Left cardiac atrium (tissue), 4 donors: ENCODE measurements at places on chromosomes 4 and X. TPM values are rescaled to one million over a fixed set of nuclear protein-coding genes. Genes with fewer than 3 reads are reported as not detected.

DNA sequence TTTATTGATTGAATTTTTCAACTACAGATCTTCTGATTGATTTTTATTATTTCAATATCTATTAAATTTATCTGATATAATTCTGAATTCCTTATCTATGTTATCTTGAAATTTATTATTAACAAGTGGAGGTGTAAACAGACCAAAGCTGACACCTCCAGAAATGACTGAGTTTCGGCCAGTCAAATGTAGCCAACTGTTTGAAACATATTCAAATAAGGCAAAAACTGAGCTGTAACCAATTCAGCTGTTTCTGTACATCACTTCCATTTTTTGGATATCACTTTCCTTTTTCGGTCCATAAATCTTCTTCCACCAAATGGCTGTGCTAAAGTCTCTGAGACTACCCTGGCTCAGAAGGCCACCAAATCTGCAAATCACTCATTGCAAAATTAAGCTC, 2127.3 kb upstream of the AGA start:
- DNase-seq: no peak

- no peak for DNase-seq
Measured at GRCh38 chr4:95546866-95547714, 1.7 kb downstream of the UNC5C start.

GRCh38 chrX:70755850-70756249, 152.7 kb downstream of the TEX11 start:
- DNase-seq: no peak

- no peak for DNase-seq
Measured at GRCh38 chr4:15890246-15890829, 48.2 kb downstream of the FGFBP1 start.

- no peak for DNase-seq
Measured at GRCh38 chr4:7769396-7770223, 170.1 kb downstream of the AFAP1 start.

- no peak for DNase-seq
Measured at GRCh38 chrX:113962343-113962742, 621.5 kb upstream of the HTR2C start.

GRCh38 chrX:53122013-53122412, 28.1 kb downstream of the KANTR start:
- no peak for DNase-seq

DNA sequence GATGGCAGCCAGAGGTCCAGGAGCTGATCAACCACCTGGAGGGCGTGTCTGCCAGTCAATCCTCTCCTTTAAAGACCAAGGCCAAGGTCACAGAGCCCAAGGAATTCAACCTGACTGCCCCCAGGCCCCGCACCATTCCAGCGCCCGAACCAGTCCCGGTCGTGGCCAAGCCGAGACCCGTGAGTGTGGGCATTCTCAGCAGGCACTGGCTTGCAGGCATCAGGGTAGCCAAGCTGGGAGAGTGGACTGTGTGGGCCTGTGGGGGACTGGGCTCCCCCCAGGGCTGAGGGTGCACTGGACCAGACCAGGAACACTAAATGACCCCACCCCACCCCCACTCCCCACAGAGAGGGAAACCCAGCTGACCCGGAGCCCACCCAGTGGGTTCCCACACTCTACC, 23.8 kb upstream of the RNF4 start:
- DNase-seq: no peak

DNA sequence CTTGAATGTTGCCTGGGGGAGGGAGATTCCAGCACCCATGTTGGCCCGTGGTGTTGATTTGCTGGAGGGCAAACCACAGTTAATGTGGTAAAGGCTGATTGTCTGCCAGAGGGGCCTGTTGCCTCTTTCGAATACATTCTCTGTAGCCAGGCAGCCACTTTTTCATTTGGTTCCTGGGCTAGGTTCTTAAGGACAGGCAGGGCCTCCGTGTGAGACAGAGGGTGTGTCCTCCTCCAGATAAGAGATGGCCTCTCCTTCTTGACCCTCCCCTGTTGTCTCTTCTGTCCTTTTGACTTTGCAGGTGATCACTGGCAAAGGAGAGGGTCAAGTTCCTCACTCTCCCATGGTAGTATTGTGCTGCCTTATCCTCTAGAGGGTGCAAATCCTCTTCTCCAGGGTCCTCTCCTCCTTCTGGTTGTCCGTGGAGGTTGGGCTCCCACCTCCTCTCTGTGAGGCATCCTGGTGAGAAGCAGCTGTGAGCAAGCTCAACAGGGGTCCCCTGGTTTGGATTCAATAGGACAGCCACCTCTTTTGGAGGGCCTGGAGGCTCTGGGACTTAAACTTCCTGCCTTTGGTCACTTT, 44.9 kb downstream of the ZNF182 start:
- no peak for DNase-seq

DNA sequence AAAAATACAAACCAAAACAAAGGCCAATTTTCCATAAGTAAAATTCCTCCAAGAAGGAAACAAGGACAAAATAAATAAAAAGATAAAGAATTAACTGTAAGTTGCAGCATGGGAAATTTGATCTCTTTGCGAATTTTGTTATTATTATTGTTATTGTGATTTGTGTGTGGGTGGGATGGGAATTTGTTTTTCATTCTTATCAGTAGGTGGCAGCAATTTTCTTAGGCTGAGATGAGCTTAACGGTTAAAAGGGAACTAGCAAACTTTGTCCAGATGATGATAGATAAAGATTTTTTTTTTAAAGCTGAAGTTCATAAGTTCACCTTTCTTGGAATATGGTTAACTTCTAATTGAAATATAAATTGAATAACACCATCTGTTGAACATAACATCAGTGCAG, 83.2 kb upstream of the IL1RAPL2 start:
- DNase-seq: no peak

DNA sequence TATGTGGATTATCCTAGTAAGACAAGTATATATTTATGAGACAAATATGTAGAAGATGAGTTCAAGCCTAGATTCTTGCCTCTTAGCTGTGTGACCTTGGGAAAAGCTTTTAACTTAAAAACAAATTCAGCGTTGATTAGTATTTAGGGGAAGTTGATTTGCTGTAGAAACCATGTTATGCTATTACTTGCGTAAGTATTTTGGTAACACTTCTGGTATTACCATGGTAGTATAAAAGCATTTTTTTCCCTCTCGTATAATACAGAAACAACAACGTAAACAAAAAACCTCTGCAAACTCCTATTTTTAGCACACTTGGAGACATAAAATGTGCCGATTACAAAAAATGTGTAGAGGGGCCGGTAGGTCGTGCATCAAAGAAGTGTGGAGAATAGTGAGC, 33.2 kb downstream of the STAG2 start:
- DNase-seq: no peak

- no peak for DNase-seq
Measured at GRCh38 chr4:102807345-102807744, 20.0 kb downstream of the UBE2D3 start.

DNA sequence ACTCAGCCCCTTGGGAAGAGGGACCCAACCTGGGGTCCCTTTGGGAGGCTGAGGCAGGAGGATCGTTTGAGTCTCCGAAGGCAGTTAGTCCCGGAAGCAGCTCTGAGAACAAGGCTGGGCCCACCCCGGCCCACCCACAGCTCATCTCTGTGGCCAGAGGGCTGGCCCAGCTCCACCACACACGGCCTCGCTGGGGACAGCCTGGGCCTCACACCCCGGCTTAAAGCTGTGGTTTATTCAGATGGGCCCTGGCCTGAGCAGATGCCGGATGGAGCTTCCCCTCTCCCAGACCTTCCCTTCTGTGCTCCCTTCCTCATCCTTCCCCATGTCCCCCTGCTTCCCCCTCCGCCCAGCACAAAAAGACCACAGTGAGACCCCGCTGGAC, 54.4 kb downstream of the FAM53A start:
- DNase-seq: no peak

DNA sequence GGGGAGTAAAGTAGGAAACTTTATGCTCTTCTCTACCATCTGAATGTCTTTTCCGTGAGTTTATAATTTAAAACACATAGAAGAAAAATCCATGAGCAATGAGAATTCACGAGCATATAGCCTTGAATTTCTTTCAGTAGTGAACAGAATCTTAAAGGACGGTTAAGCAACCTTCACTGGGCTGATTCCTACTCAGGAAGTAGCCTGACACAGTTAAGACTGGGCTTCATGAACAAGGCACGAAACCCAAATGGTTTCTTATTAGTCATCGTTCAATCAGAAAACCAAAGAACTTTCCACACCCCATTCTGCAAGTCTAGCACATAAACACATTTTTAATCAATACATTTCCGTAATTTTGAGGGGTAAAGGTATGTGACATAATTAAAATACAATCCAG, 95.8 kb downstream of the SH3KBP1 start:
- no peak for DNase-seq

- no peak for DNase-seq
Measured at GRCh38 chr4:138236037-138236436, 6.1 kb downstream of the SLC7A11 start.

DNA sequence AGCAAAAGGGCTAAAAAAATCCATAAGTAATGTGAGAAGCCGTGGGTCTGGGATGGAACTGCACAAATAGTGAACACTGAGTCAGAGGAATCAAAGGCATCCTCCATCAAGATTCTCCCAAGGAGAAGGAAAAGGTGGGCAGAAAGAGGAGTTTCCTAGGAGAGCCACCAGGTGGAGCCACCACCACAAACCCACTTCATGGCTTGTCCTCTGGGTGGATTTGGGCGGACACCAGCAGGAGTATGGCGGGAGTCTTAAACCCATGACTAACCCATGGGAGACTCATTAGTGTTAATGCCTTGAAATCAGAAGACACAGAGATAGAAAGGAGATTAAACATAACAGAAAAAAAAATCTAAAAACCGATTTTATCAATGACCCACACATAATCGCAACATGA, 147.7 kb downstream of the SH3KBP1 start:
- peak; percentile 58 for DNase-seq

Gene HSFX3
- total RNA-seq: not detected

Gene GK
- total RNA-seq: 7.4 TPM

Gene KLHL8
- total RNA-seq: 11.8 TPM

Gene DCAF12L2
- total RNA-seq: 0.08 TPM

Gene LIN54
- 6.0 TPM for total RNA-seq

Gene RHOH
- 1.8 TPM for total RNA-seq
